ENCODE measurements at places on chromosomes 2 and 18. TPM values are rescaled to one million over a fixed set of nuclear protein-coding genes. Genes with fewer than 3 reads are reported as not detected.

- no peak for DNase-seq
These were observed 3.2 kb downstream of the TMEM182 start for GRCh38 chr2:102765061-102765460.

DNA sequence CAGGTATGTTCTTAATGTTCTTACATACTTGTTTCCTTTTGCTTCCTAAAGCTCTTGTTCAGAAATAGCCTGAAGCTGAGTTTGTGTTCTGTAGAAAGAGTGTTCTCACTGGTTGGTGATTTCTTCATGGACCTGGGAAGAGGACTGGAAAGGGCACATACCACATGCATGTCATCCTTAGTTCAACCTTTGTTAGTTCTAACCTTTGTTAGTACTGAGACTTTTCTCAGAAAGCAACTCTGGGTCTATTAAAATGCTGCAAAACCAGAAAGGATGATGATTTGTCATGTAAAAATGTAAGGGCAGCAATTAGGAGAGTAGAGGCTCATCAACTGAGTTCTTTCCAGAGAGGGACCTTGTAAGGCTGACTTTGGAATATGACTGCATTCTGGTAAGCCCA, 2.5 kb upstream of the FAP start:
- no peak for DNase-seq

PDE1A gene
- total RNA-seq = 3.3 TPM

EMILIN1 gene
- total RNA-seq = 107 TPM

DNA sequence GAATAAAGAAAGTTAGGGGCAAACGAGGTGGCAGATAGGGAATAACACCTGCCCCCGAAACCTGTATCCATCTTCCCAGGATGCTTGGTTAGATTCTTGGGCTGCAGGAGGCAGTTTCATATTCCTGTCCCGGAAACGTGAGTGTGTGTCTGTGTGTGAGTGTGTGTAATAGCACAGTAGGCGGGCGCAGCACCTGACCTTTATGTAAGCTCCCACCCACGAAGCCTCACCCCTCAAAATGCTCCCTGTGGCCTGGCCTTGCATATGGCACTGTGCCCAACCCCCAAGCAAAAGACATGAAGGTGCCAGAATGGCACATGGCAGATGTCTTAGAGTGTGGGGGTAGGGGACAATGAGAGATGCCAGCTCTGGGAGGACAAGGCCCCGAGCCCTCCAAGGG, 48.9 kb downstream of the EFR3B start:
- no peak for DNase-seq

DNA sequence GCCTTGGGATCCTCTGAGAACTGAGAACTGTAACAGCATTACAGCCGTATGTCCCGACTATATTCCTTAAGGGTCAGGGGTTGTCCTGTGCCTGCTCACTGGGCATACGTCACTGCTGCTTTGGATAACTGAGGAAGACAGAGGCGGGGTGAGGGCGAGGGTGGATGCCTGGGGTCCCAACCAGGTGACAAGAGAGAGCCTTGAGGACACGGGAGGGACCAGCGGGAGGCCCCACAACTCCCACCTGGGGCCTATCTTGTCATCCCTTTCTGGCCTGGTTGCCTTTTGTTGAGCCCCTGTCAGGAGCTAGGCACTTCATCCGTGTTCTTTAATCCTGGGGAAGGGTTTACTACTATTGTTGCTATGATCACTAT, 28.8 kb downstream of the INPP5D start:
- DNase-seq = no peak

GRCh38 chr18:59715966-59716369, 18.7 kb upstream of the CCBE1 start:
- DNase-seq = no peak

TMEM237 gene
- 5.3 TPM for total RNA-seq

DNA sequence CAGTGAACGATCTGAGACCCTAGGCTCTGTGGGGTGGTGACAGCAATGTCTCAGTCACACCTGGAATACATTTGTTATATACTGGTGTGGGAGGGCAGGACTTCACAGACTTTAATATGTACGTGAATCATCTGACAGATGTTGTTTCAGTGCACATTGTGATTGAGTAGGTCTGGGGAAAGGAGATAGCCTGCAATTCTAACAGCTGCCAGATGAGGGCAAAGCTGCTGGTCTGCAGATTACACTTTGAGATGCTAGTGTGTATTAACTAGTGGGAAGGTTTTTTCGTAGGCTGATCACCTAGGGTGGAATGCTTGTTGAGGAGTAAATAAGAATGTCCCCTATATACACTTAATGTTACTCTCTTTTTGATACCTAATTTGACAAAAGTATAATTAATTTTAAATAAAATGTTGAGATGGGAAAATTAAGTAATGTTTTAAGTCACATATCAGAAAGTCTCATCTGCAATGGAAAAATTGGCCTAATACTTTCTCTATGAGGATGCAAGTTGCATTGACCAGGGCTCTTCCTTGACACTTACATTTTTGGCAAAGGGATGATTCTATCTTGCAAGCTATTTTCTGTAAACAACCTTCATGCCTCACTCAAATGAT, 496.9 kb upstream of the HNMT start:
- no peak for DNase-seq

GRCh38 chr2:225282858-225283710, 116.4 kb upstream of the NYAP2 start:
- no peak for DNase-seq

BCL2 gene
- 112 TPM for total RNA-seq

DNA sequence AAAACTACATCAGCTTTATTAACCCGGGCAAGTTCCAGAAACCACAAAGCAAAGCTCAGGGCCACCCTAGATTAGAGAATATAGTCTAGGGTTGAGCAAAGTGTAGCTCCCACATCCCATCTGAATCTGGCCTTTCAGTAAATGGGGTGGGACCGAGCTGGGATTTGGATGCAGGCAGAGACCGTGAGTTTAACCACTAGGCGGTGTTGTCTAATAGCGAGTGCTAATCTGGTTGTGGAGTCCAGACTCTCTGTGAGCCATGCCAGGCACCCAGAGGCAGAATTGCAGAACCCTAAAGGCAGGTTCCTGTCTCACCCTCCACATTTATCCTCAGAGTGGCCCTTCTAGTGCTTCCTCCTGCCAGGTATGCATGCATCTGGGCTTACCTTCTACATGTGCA, 435.9 kb downstream of the TSN start:
- DNase-seq = no peak

DNA sequence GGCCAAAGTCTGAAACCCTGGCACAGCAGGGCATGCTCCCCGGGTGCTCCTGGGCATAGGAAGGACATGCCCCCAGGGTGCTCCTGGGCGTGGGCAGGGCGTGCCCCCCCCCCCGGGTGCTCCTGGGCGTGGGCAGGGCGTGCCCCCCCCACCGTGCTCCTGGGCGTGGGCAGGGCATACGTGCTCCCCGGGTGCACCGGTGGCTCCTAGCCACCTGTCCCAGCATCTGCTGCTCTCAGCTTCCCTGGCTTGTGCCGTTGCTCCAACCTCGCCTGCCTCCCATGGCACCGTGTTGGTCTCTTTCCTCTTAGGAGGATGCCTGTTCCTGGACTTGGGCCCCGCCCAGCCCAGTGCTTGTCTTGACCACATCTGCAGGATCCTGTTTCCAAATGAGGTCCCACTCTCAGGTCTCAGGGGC, 95.6 kb upstream of the CTDP1 start:
- DNase-seq = peak; percentile 45

UGT1A10 gene
- total RNA-seq = not detected

GRCh38 chr2:157931542-157931941, 55.4 kb upstream of the ACVR1 start:
- DNase-seq = no peak

DNA sequence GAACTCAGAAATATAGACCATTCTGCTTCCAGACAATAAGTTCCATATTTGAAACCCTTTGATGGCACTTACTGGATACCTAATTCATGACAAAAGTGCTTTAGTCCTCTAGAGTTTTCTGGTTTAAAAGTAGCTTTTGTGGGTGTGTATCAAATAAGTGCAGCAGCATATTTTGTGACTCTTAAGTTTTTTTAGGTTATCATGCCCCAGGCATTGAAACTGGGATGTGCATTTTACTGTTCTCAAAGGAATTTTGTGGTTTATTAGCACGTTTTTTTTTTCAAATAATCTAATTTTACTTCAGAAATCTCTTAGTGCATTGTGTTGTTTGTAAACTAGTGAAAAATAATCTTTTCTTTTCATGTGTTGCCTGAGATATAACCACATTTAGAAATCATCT, 1.5 kb downstream of the XRCC5 start:
- DNase-seq = no peak

DNA sequence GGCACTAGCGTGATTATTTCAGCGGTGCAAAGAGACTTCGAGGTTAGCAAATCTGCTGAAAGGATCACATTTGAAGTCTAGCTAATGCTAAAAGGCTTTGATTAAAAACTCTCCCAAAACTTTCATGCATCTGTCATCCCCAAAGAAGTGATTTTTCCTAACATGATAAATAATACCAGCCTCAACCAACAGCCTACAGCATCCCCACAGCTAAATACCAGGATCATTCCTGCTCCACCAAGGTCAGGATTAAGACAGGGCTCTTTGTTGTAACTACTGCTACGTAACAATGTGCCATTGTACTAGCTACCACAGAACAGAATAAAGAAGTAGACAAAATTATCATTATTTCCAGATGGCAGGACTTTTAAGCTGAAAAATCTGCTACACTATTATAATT, 1.6 kb downstream of the OR6B3 start:
- DNase-seq = no peak

EFR3B gene
- total RNA-seq = 8.3 TPM

ALLC gene
- total RNA-seq = not detected

GRCh38 chr2:227766373-227766883, 20.7 kb downstream of the SCYGR8 start:
- peak; percentile 89 for DNase-seq

DNA sequence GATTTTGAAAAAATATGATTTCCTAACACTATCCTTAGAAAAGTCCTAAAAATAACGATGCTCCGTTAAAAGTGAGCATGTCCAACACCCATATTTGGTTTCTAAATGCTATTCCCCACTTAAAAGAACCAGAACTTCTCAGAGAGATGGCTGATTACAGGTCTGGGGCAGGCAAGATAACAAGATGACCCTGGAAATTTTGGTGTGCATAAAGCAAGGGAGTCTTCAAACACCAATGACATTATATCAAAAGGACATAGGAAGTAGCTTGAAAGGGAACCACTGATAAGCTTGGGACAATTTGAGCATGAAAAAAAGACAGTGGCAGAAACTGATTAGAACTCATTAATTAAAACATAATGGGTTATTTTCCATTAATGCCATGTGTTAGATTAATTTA, 17.9 kb downstream of the STK17B start:
- DNase-seq = no peak

DNA sequence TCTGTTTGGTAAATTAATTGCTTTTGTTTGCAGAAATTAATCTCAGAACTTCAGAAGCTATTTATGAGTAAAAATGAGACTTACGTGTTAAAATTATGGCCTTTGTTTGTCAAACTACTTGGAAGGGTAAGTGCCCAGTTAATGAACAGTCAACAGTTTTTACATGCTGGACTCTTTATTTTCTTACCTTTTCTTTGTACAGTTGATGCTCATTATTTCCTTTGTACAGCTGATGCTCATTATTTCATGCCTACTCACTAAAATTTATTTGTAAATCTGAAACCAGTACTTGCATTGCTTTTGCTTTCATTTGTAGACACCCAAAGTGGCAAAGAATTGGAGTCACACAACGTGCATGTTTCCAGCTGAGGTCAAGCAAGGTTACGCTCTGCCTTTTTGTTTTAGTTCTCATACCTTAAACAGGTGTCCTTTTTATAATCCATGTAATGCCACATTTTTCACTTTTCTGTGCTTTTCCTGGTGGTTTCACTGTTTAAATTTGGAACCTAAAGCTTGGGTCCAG, 13.3 kb downstream of the RIF1 start:
- DNase-seq = no peak

POMC gene
- 4.0 TPM for total RNA-seq

GRCh38 chr2:35292199-35292598, 1063.4 kb upstream of the CRIM1 start:
- no peak for DNase-seq

DNA sequence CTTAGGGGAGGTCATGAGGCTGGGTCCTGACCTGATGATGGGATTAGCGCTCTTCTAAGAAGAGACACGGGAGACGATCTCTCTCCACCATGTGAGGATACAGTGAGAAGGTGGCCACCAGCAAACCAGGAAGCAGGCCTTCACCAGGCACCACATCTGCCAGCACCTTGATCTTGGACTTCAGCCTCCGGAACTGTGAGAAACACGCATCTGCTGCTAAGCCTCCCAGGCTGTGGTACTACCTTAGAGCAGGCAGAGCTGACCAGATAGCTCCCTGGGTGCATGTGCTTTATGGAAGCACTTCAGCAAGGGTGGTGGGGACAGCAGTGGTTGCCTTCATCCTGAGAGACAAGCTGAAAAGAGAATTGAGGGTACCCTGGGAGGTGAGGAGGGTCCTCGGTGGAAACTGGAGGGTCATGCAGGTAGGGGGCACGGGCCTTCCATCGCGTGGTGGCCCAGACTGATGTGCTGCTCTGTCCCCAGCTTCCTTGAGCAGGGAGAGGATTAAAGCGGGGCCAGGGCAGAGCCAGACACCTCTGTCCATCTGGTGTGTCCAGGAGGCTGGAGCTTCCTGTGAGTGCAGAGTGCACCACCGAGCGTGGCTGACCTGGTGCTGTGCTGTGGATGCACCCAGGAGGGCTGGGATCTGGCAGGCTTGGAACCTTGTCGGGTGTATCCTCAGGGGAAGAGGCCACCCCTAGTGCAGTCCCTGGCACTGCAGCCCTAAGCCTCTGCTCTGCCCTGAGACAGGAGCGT, 42.9 kb upstream of the HS6ST1 start:
- DNase-seq = no peak

GRCh38 chr2:197498937-197499593, 575 bp downstream of the HSPD1 start:
- peak; percentile 93 for DNase-seq

- DNase-seq = no peak
These were observed 38.9 kb upstream of the SCG2 start for GRCh38 chr2:223641082-223641481.

DNA sequence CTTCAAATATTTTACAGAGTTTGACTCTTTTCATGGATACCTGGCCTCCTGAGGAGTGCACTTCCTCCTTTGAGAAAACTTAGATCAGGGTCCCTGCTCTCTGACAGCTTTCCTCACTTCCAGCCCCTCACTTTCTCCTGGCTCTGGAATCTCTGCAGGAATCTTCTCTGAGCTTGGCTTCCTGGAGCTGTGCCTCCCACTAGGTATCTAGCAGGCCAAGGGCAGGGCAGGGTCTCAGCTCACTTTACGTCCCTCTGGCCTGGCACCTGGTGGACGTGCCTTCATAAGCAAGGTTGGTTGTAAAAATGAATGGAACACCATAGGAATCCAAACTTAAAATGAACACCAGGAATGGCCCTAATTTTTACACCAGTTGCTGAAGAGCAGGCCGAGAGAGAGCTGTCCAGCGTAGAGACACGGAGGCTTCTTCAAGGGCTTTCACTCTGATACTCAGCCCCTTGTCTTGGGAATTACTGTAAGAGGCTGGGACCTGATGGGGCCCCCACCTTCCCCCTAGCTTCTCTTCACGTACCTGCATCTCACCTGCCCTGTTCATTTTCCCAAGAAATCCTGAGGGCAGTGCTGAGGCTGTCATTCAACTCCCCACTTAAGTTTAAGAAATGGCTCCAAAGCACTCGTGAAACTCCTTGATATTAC, 426.9 kb upstream of the ID2 start:
- DNase-seq = no peak

Data from spleen (tissue), 13 donors.